ENCODE measurements at places on chromosomes 7 and 10.

- DNase-seq, result no peak
These were observed 233.9 kb downstream of the DNAJB6 start for GRCh38 chr7:157570531-157571200.

DNA sequence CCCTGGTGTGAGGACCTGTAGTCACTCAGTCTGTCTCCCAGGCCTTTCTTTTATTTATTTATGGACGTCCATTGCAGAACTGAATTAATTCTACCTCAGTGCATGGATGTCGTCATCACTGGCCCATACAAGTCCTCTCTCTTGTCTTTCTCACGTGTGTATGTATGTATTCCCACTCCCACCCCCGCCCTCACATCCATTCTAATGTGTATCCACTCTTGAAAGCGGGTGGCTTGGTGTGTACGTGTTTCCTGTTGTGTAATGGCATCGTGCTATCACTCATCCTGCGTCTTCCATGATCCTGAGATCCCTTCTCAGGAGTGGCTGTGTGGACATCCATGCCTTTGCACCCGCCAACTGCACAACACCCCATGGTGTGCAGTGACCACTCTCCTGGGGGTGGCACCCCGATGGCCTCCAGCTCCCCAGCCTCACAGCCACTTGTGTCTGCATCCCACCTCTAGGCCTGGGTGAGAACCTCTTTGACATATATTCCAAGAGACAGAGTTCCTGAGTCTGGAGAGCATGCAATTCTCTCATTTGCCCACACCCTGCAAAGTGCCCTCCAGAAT lies 3.0 kb upstream of the AOC1 start:
- DNase-seq, result no peak

DNA sequence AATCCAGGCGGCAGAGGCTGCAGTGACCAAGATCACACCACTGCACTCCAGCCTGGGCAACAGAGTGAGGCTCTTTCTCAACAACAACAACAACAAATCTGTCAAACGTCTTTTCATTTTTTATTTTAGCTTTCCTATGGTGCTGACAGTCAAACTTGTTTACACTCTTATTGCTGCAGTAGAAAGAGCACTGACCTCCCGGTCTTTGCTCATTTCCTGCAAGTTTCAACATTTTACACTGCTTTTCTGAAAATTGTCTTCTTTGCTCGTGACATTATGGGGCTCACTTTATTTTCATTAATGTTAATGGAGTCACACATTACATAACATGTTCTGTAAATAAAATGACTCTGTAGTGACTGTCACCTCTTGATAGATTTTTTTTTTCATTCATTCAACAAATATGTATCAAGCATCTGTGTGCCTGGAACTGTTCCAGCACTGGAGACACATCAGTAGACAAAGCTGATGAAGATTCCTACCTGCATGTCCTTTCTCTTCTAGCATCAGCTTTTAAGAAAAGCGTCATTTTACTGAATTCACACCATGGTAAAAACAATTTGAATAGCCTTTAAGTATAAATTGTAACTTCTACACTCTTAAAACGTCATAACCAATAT lies 277.3 kb downstream of the CELF2 start:
- DNase-seq, result no peak

- DNase-seq, result no peak
These were observed 206.3 kb upstream of the KMT2E start for GRCh38 chr7:104807671-104808070.

- DNase-seq, result no peak
These were observed 4.7 kb upstream of the DENND2A start for GRCh38 chr7:140645166-140645900.

Measured in stimulated activated CD4-positive, alpha-beta T cell treated with anti-CD3 and anti-CD28 coated beads, TNF-alpha, amount 100 ng/mL, for 1 hour (primary cell).